Kasumi-1 (cell line): ENCODE measurements at places on chromosomes 12 and 14.

GRCh38 chr12:69044887-69045286 lies 111.9 kb upstream of the CPM start:
- DNase-seq, result no peak

DNA sequence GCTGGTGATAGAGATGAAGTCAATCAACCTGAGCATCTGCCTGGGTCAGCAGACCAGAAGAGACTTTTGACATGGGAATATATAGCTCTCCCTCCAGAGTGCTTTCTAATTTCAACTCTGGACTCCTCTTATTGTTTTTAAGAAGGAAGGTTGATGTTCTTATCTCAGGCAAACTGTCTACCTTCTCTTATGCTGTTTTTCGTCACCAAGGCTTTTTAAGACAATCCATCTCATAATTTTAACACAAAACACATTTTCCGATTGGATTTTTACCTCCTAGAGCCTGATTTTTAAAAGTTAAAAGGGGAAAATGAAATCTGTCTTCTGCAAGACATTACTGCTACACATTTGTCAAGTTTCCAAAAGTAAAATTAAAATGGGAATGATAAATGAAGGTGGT lies 368.7 kb upstream of the MIS18BP1 start:
- DNase-seq, result no peak

- no peak for DNase-seq
Observed at GRCh38 chr12:42162193-42162592, 17.5 kb upstream of the GXYLT1 start.

DNA sequence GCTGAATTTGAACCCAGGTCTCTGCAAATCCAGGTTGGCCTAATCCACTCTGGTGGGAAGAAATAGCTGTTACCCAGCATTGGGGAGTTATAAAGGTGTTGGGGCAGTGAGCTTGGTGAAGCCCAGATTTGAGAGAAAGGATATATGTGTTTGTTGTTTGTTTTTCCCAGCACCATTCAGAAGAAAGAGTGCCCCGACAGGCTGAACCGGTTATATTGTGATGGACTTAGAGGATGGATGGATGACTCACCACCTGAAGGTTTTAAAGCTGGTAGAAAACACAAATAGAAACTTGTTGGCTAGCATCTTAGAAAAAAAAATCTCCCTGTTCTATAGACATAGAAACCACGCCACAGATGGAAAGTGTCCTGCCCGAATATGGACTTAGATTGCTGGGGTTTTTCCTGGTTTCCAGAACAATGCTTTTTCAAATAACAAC lies 404.6 kb downstream of the MED13L start:
- no peak for DNase-seq

DNA sequence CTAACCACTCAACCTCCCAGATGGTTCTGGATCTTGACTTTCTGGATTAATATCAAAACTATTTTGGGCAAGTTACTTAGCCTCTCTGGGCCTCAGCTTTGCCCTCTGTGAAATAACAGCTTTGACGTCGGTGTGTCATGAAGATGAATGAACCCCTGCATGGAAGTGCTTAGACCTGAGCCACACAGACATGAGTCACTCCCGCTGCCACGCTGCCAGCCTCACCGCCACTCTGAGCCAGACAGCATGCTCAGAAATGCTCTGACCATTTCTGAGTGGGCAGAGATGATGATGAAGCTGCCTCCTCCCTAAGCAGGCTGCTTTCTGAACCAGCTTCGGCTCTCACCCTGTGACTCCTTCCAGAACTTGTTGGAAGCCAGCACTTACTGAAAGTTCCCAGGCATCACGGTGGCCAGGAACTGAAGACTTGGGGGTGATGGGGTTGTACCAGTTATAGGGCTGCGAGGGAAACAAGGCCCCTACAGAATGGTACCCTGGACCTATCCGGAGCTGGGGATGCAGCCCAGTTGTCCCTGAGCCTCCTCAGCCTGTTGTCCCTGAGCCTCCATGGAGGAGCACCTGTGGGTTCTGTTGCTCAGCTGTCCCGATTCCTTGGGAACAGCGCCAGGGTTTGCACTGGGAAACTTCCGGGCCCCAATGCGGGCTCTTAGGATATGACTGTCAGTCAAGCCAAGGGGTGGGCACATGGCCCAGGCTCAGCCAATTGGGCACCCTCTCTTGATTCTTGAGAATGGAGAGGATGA lies 2.0 kb upstream of the CCDC197 start:
- no peak for DNase-seq

DNA sequence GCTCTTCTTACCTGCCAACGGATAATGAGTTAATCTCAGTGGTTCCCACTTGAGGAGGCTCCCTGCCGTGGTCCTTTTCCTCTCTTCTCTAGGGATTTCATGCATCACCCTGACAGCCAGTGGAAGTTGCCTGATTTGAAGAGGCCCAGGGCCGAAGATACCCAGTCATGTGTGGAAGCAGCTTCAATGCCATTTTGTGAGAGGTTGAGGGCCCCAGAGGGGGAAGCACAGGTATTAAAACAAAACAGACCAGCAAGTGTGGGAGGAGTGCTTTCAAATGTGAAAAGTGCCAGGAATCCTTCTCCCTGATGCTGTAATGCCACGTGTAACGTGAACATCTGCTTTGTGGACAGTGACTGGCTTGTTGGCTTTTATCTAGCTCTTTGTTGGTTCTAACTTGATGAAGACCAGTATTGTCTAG lies 1.5 kb downstream of the TCP11L2 start:
- no peak for DNase-seq

DNA sequence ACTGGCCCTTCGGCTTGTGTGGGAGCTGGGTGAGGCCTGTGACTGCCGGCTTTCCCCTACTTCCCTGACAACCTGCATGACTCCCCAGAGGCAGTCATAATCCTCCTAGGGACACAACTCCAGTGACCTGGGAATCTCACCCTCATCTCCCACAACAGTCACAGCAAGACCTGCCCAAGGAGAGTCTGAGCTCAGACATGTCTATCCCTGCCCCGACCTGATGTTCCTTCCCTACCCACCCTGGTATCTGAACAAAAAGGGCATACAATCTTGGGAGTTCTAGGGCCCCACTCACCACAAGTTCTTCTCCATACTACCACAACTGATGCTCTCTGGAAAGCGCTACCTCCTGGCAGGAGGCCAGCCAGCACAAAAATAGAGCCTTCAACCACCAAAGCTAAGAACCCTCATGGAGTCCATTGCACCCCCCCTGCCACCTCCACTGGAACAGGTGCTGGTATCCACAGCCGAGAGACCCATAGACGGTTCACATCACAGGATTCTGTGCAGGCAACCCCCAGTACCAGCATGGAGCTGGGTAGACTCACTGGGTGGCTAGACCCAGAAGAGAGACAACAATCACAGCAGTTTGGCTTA lies 16.8 kb downstream of the ATP23 start:
- no peak for DNase-seq

DNA sequence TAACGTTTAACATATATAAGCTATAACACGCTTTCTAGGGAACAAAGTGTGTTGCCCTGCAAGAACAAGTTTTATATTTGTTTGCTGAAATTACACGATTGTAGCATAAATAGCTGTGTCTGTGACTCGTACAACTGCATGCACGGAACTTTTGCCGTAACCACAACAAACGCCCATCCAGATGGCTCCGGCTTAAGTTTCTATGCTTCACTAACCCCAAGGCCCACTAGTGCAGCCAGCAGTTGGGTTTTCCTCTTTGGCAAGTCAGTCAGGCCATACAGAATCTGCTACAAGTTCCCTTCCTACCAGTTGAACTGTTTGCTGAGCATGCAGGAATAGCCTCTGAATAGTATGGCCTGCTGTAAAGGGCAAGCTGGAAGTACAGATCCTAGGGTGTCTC lies 12.1 kb downstream of the CSRP2 start:
- DNase-seq, result no peak

GRCh38 chr14:90818715-90819114 lies 2.5 kb upstream of the TTC7B start:
- no peak for DNase-seq

- no peak for DNase-seq
Observed at GRCh38 chr14:38399652-38400051, 143.8 kb upstream of the CLEC14A start.

- no peak for DNase-seq
Observed at GRCh38 chr12:32226768-32227167, 120.1 kb downstream of the BICD1 start.

- no peak for DNase-seq
Observed at GRCh38 chr14:37583358-37584210, 11.5 kb downstream of the FOXA1 start.

DNA sequence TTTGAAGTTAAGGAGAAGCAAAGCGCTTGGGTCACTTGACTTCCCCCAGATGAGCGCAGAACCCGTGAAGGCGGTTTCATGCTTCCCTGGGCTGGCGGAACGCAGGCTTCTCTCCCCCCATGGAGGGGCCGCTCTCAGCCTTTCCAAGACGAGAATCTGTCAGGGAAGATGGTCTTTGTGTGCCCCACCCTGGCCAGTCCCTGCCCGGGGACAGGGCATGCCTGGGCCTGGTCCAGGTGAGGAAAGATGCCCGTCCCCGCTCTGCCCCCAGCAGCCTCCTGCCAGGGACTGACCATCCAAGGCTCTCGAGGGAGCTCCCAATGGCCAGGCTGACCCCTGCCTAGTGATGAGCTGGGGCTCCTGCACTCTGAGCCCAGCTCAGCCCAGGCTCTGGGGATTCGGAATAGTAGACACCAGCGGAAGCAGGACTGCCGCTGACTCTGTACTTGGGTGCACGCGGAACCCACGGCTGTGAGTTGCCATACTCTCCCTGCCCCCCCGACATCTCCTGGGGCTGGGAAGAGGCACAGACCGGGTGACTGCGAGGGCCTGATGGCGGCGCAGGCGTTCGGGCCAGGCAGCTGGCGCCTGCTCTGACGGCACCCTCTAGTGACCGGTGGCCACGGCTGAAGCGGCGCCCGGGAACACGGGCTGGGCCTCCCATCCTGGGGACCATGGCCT lies 142.2 kb upstream of the FKBP4 start:
- DNase-seq, result no peak

GRCh38 chr12:71694099-71694820 lies 8.4 kb downstream of the TMEM19 start:
- DNase-seq, result no peak

GRCh38 chr14:74549588-74549987 lies 56.0 kb downstream of the ISCA2 start:
- DNase-seq, result no peak

- DNase-seq, result no peak
Observed at GRCh38 chr12:29713729-29714128, 70.0 kb downstream of the TMTC1 start.

- no peak for DNase-seq
Observed at GRCh38 chr12:23952071-23952470, 2.6 kb upstream of the SOX5 start.

DNA sequence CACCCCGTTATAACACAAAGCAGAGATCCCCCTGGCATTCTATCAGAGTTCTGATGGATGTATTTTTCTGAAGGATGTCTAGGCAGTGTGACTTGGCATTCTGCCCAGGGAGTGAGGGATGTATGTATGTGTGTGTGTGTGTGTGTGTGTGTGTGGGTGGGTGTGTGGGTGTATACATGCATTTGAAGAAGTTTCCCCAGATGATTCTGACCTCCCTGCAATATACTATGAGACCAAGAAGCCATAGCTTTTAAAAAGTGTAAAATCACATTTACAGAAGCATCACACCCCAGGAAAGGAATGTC lies 59.7 kb upstream of the NAP1L1 start:
- DNase-seq, result peak; percentile 48

- DNase-seq, result no peak
Observed at GRCh38 chr14:56903304-56903969, 93.2 kb upstream of the OTX2 start.

- no peak for DNase-seq
Observed at GRCh38 chr12:121107681-121108080, 25.0 kb upstream of the P2RX7 start.

DNA sequence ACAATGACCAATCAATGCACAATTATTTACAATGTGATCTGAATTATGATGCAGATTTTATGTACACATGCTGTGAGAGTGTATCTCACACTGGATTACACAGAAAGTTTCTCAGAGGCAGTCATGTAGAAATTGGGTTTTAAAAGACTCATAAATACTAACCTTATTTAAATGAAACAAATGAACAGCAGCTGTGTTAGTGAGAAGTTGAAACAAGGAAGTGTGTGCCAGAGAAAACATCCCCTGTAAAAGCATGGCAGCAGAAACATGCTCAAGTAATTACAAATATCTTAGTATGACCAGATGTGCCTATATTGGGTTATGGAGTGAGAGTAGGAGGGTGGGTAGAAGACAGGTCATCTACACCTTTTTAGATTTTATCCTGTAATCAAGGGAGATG lies 723.7 kb downstream of the C12orf50 start:
- DNase-seq, result no peak

- DNase-seq, result no peak
Observed at GRCh38 chr12:53929527-53929926, 9.1 kb upstream of the HOXC13 start.

DNA sequence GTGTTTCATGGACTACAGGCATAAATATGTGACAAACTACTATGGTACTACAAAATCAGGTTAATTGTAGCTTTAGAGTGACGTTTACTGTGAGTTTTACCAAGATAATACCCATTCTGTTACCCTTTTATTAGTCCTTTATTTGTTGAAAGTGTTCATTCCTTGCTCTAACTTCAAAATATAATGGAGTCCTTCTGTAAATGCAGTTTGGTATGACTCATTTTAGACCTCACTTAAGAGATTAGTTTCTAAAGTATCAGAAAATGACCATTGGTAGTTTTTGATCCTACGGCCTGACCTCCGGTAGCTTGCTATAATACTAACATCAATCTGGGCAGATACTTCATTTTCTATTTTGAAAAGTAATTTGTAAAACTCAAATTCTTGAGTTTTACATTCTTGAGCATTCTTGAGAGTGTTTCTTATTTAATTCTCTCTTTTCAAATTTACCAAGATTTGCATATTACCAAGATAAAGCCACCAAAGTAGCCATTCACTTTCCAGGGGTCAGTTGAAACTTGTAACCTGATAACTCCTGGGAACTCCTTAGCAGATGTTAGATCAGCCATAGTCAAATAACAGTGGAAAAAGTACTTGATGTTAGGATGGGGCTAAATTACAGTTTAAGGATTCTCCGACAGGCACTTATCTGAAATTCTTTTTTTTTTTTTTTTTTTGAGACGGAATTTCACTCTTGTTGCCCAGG lies 4.2 kb downstream of the HSPA2 start:
- DNase-seq, result no peak

GRCh38 chr12:132761921-132762583 lies 420 bp upstream of the ANKLE2 start:
- peak; percentile 79 for DNase-seq

- DNase-seq, result peak; percentile 66
Observed at GRCh38 chr12:124609041-124609989, 41.9 kb upstream of the NCOR2 start.

DNA sequence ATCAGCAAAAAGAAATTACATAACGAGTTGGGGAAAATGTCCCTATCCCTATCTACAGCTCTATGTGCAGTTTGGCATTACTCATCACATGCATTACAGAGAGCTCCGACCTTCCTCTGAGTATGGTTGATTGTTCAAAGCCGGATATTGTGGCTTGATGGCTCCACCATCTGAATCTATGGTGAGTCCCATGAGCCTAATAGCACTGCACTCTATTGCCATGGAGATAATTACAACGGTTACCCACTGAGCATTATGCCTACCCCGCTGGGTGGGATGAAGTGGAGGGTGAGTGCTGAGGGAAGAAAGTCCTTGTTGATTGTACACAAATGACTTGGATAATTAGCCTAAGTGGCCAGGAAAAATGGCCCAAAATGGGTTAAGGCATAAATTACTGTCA lies 800.5 kb downstream of the NRXN3 start:
- DNase-seq, result no peak
